Globus pallidus (tissue), 1 donor: ENCODE measurements at places on chromosomes 2 and 18.

DNA sequence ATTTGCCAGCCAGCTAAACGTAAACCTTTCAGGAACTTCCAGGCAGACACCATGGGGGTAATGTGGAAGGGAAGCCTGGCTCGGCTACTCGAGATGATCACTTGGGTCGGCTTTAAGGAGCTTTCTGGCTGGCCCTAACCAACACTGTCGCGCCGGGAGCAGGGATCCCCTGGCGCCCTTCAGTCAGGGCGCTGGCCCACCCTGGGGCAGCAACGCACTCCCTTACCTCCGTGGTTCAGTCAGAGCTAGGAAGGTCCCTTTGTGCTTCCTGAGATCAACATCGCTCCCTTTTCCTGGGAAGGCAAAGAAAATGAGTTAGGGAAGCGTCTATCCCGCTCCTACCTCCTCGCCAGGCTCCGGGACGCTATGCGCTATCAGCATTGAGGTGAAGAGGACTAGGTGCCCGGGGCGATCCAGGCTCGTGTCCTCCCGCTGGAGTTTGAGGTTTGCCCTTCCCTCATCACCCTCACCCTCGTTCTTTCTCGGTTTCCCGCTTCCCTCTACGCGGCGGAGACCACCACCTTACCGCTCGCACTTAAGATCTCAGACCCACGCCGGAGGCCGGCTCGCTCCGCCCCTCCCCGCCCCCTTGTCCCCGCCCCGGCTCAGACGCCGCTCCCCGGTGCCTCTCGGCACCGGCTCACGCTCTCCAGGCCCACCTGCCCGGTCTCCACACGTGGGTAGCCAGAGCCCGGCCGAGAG lies 449 bp upstream of the ATRAID start:
- DNase-seq, result no peak

DNA sequence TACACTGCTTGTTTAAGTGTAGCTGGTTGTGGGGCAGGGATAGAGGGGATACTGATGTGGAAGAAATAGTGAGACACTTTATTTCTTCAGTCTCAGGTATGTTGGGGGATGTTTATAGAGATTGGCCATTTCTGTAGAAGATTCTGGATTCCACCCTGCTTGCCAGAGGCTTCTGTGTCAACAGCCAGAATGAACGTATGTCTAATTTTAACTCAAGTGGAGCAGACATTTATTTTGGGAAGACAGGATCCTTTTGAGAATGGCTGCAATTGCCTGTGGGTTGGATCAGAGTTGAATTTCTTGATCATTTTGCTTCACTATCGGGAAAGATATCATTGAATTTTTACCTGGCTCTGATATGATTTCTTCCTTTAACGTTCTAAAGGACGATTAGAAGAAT lies 465.6 kb upstream of the SLC14A2 start:
- no peak for DNase-seq

- no peak for DNase-seq
Measured at GRCh38 chr2:54572262-54572635, 116.1 kb downstream of the SPTBN1 start.

- DNase-seq, result no peak
Measured at GRCh38 chr18:31612124-31612523, 20.4 kb downstream of the TTR start.
